ENCODE measurements at places on chromosomes 7 and 10. TPM values are rescaled to one million over a fixed set of nuclear protein-coding genes. Genes with fewer than 3 reads are reported as not detected.

GRCh38 chr10:60048091-60048501 lies 141.7 kb upstream of the CCDC6 start:
- H3K36me3 ChIP-seq = no peaks in the 10 kb centered on the region
- peaks cover 3% of the 10 kb centered on the region for H3K27me3 ChIP-seq
- no peaks in the 10 kb centered on the region for H3K4me1 ChIP-seq
- DNase-seq = no peak

DNA sequence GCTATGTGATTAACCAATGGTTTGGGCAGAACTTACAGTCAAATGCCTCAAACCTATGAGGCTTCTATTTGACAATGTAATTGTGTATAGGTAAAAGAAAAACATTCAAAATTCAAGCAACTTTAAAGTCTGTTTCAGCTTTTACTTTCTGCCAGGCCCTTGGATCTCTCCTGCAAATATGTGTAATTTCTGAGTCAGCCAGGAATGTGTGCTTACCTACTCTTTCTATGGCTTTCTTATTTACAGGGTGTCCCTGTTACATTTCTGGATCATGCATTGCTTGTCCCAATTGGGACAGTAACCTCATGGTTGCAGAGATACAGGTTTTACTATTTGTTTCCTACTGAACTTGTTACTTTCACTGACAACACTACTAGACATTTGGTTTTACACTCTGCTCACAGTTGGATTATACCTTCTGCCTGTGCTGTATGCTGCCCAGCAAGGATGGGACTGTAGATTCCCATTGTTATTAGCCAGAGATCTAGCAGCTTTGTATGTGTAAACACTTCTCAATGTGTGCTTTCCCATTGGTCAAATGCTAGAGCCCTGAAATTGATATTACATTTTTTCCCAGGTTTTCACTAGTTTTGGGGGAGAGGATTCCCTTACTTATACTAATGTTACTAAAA lies 355.3 kb downstream of the ARL4A start:
- DNase-seq = no peak
- H3K36me3 ChIP-seq = no peaks in the 10 kb centered on the region
- no peak overlapping the region for H3K27ac ChIP-seq
- peaks cover 15% of the 10 kb centered on the region for H3K4me1 ChIP-seq

DNA sequence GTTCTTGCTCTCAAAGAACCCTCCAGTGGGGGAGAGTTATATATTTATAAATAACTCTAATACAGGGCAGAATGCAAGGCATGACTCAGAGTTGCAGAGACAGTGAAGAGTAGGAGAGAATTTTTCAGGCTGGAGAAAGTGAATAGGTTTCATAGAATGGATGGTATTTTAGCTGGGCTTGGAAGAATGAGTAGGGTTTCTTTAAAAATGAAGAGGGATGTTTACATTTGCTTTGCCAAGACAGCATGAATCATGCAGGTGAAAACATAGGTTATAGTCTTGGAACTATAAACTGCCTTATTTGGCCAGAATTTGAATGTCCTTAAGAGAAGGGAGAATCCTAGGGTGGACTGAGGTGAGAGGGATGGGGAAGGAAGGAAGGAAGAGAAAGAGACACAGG lies 124.8 kb downstream of the CPED1 start:
- no peak overlapping the region for H3K4me3 ChIP-seq
- no peaks in the 10 kb centered on the region for H3K27me3 ChIP-seq

DNA sequence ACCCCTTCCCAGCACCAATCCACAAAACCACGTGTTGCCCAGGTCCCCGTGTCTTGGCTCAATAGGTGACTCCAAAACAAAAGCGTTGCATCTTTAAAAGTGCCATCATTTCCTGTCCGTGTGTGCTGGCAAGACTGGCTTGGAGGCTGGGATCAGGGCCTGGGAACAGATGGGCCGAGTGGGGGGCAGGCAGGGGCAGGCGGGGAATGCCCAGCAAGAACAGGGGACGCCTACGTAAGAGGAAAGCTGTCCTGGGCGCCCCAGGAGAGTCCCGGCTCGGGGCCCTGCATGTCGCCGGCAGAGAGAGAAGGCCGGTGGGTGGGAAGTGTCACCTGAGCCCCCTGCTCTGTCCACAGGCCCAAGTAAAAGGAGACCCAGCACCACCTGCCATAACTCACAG lies 86.5 kb downstream of the PAXIP1 start:
- H3K36me3 ChIP-seq = no peaks in the 10 kb centered on the region
- no peak for DNase-seq
- H3K27ac ChIP-seq = no peak overlapping the region
- H3K4me1 ChIP-seq = no peaks in the 10 kb centered on the region

- H3K4me3 ChIP-seq = no peak overlapping the region
- H3K4me1 ChIP-seq = peaks cover 16% of the 10 kb centered on the region
- no peak overlapping the region for H3K27ac ChIP-seq
- peaks cover 58% of the 10 kb centered on the region for H3K36me3 ChIP-seq
- no peak for DNase-seq
These were observed 79.3 kb upstream of the AGBL3 start for GRCh38 chr7:134907000-134907399.

The PALD1 gene
- total RNA-seq = not detected

The RNF32 gene
- total RNA-seq = 0.18 TPM
